ENCODE measurements at places on chromosomes 4 and X.

GRCh38 chrX:108209006-108209554 lies 117.5 kb downstream of the ATG4A start:
- no peaks in the 10 kb centered on the region for H3K36me3 ChIP-seq
- no peaks in the 10 kb centered on the region for H3K27me3 ChIP-seq
- no peak for DNase-seq
- H3K27ac ChIP-seq: no peak overlapping the region

- H3K4me3 ChIP-seq: no peak overlapping the region
- H3K27me3 ChIP-seq: no peaks in the 10 kb centered on the region
These were observed 41.9 kb upstream of the SOD3 start for GRCh38 chr4:24753519-24753918.

- no peaks in the 10 kb centered on the region for H3K36me3 ChIP-seq
- no peak for DNase-seq
- H3K4me3 ChIP-seq: no peak overlapping the region
- no peaks in the 10 kb centered on the region for H3K4me1 ChIP-seq
These were observed 4.6 kb upstream of the EBP start for GRCh38 chrX:48516987-48517386.

DNA sequence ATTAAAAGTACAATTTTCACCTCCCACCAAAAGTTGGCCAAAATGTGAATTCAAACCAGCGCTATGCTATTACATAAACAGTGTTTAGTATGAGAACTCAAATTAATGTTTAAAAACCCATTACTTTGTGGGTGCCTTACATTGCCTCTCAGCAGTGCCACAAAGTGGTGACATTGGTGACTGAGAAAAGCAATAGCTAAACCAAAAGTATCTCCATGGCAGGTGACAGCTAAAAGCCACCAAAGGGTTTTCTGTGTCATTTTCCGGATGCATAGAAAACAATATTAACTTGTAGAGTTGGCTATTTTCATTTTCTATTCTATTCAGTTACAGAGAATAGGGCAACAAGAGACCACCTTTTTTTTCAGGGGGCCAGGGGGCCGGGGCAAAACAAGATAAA lies 261.2 kb downstream of the MAPK10 start:
- no peaks in the 10 kb centered on the region for H3K36me3 ChIP-seq
- DNase-seq: no peak
- no peaks in the 10 kb centered on the region for H3K4me1 ChIP-seq
- H3K4me3 ChIP-seq: no peak overlapping the region

DNA sequence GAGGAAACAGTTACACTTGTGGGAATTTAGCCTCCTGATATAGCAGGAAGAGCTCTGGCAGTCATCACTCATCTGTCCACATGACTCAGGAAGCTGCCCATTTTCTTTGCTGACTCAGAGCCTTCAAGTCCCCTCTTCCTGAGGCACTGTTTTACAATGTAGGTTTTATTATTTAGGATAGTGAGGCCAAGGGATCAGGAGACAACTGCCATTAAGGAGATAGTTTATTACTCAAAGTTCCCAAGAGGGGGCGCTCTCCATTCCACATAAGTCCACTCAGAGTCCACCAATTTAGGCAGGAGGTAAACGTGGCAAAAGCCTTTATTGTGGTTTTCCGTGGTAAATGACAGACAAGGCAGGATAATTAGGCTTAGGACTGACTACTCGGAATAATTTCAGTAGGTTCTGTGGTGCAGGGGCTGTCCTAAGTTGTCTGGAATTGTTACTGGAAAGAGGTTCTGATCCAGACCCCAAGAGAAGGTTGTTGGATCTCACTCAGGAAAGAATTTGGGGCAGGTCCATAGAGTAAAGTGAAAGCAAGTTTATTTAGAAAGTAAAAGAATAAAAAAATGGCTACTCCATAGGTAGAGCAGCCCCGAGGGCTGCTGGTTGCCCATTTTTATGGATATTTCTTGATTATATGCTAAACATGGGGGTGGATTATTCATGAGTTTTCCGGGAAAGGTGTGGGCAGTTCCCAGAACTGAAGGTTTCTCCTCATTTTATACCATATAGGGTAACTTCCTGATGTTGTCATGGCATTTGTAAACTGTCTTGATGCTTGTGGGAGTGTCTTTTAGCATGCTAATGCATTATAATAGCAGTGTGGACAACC lies 96.0 kb upstream of the RAB40AL start:
- no peaks in the 10 kb centered on the region for H3K36me3 ChIP-seq
- no peak overlapping the region for H3K4me3 ChIP-seq
- no peak for DNase-seq
- no peaks in the 10 kb centered on the region for H3K4me1 ChIP-seq
- H3K27me3 ChIP-seq: no peaks in the 10 kb centered on the region

GRCh38 chr4:26171501-26171900 lies 149.3 kb upstream of the RBPJ start:
- H3K27ac ChIP-seq: no peak overlapping the region
- H3K4me3 ChIP-seq: no peak overlapping the region
- H3K4me1 ChIP-seq: peaks cover 4% of the 10 kb centered on the region

DNA sequence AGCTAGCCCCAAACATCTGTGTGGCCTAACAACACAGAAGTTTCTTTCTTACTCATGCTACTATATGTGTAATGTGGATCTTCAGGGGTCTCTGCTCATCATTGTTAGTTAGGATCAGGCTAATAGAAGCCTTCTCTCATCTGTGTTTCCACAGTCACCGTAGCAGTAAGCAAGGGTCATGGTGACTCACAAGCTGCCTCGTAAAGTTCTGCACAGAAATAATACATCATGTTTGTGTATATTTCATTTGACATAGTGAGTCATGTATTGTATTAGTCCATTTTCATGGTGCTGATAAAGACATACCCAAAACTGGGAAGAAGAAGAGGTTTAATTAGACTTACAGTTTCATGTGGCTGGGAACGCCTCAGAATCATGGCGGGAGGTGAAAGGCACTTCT lies 38.7 kb downstream of the SLC4A4 start:
- H3K4me1 ChIP-seq: no peaks in the 10 kb centered on the region
- no peak overlapping the region for H3K27ac ChIP-seq
- no peak for DNase-seq
- H3K36me3 ChIP-seq: no peaks in the 10 kb centered on the region

DNA sequence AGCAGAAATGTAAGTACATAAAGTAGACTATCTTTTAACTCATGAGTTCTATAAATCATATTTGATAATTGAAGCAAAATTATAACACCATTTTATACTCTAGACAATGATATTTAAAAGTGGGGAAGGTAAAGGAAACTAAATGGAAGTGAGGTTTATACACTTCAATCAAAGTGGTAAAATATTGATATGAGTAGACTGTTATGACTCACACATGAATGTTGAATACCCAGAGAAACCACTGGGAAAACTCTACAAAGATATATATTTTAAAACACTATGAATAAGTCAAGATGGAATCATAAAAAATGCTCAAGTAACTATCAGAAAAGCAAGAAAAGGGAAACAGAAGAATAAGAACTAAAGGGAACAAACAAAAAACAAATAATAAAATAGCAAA lies 8.4 kb downstream of the VSIG1 start:
- no peaks in the 10 kb centered on the region for H3K36me3 ChIP-seq
- no peak overlapping the region for H3K4me3 ChIP-seq
- H3K27ac ChIP-seq: no peak overlapping the region
- H3K27me3 ChIP-seq: no peaks in the 10 kb centered on the region

DNA sequence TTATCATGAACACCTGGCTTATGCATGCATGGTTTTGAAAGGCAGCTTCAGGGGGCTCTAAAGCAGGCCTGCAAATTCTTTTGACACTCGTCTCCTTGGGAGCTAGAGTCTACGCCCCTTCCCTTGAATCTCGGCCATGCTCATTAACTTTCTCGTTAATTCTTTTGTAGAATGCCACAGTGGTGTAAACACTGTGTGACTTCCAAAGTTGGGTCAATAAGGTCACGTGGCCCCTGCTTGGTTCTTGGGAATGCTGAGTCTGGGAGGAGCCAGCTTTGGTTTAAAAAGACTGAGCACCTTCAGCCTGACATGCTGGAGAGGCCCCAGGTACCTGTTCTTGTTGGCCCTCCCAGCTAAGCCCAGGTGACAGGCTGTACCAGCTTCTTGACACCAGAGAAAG lies 228.4 kb downstream of the DHRSX start:
- no peaks in the 10 kb centered on the region for H3K27me3 ChIP-seq
- H3K4me1 ChIP-seq: no peaks in the 10 kb centered on the region
- no peak overlapping the region for H3K4me3 ChIP-seq
- no peak overlapping the region for H3K27ac ChIP-seq

All from colonic mucosa (tissue), 4 donors.